ENCODE measurements at places on chromosomes 2 and 18.

DNA sequence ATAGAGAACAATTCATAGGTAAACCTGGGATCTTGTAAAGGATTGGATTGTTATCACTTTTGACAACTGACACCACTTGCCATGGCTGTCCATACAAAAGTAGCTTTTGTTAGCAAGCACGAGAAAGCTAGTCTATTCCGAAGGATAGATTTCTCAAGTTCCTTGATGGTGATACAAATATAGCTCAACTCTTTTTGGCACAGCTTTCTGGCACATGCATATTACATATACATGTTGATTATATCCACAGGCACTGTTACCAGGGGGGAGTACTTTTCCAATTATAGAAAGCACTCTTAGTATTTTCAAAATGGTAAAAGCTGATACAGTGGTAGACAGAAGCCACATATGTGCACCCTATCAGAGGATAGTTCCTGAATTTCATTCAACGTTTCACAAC lies 168.9 kb downstream of the UPP2 start:
- no peak for DNase-seq

GRCh38 chr18:34991152-34991551 lies 50.1 kb upstream of the MAPRE2 start:
- DNase-seq: no peak

GRCh38 chr2:239213643-239214101 lies 187.1 kb downstream of the HDAC4 start:
- DNase-seq: no peak

GRCh38 chr2:33068261-33068660 lies 121.5 kb downstream of the LTBP1 start:
- no peak for DNase-seq

- no peak for DNase-seq
Measured at GRCh38 chr18:66971960-66972359, 368.1 kb upstream of the CDH19 start.

DNA sequence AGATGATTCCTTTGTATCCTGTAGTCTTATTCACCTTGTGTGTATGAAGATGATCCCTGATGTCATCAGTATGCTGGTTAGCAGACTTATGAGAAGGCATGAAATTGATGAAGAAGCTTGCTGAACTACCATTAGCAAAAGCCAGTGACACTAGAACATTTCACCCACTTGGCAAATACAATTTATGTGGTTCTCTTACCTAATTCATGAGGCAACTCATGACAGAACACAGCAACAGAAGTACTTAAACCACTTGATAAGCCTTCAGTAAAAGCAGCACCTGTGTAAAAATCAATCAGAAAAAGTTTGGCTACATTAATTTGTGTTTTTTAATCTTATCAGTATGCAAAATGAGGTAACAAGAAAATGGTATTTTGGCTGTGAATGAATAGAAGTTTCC lies 16.8 kb downstream of the SLC39A6 start:
- DNase-seq: no peak

DNA sequence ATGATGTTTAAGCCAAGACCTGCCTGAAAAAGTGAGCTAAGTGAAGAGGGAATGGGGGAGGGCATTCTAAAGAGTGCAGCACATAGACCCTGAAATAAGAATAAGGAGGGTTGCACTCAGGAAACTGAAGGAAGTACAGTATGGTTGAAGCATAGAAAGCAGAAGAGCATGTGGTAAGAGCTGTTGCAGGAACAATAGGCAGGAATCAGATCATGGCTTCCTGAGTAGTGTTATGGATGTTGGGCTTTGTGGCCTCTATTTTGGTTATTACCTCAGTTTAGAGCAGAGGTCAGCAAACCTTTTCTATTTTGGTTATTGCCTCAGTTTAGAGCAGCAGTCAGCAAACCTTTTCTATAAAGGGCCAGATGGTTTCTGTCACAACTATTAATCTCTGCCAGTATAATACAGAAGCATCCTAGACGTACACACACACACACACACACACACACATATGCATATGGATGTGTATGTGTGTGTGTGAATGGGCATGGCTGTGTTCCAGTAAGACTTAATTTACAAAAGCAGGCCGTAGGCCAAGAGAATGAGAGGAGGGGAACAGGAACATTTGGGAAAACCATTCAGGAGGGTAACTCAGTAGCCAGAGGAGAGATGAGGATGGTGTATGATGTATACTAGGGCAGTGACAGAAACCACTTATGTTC lies 91.1 kb upstream of the MYO3B start:
- DNase-seq: no peak

GRCh38 chr18:13680612-13681011 lies 45.7 kb downstream of the FAM210A start:
- DNase-seq: peak; percentile 11

DNA sequence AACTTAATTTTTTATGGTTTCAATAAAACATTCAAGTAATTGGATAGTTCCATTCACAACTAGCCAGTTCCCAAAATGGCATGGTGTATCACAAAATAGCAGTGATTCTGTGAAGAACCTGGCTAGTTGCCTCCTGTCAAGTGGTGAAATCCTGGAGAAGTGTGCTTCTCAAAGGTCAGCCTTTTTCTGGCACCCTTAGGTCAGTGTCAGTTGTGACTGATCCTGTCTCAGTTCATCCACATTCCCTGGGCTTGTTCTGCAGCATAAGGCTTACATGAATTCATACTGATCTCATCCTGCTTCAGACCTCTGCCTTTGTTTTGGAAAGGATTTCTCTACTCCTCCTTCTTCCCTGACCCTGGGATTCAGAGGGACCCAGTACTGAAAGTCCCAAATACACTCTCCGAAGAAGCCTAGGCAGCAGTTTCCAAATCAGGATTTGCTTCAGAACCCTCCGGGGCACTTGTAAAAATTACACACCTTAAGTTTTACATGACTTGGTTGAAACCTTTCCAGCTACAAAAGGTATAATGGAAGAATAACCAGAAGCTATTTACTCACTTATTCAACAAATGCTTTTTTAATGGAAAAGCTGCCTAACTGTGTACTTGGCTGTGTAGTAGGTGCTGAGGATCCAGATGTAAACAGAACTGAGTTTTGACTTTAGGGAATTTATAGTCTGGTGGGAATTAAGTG lies 11.0 kb downstream of the MAP3K20 start:
- no peak for DNase-seq

GRCh38 chr2:189048189-189048588 lies 74.0 kb downstream of the COL3A1 start:
- DNase-seq: no peak

DNA sequence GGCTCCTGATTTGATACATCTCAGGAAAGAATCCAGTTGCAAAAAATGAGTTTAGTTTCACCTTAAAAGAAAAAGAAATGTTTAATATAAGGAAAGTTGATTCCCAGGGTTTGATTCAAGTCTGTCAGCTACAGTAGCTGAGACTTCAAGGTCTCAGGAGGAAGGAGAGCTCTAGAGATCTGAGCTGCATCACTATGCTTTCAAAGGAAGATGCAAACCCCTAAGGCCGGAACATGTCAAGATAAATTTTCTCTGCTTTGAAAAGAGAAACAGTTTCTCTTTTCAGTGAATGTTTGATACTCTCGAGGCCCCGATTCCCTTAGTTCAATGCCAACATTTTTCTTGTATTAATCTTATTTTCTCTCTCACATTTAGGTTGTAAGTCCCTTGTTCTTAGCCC lies 128.6 kb downstream of the RGPD3 start:
- no peak for DNase-seq

DNA sequence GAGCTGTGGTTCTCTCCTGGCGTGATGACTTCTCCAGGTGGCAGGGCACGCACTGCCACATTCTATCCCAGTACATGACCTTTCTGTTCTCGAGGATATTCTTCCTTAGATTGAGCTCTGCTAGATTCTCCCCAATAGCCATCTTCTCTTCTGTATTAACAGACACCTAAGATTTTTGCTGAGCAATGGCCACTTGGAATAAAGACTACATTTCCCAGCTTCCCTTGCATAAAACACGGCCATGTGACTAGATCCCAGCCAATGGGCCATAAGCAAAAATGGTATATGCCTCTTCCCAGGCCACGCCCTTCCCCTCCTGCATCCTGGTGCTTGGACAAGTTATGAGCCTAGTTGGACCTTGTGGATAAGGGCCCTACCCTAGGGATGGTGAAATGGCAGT lies 82.1 kb downstream of the EIF2AK3 start:
- DNase-seq: peak; percentile 47

GRCh38 chr2:62362561-62362960 lies 143.4 kb downstream of the TMEM17 start:
- DNase-seq: no peak

DNA sequence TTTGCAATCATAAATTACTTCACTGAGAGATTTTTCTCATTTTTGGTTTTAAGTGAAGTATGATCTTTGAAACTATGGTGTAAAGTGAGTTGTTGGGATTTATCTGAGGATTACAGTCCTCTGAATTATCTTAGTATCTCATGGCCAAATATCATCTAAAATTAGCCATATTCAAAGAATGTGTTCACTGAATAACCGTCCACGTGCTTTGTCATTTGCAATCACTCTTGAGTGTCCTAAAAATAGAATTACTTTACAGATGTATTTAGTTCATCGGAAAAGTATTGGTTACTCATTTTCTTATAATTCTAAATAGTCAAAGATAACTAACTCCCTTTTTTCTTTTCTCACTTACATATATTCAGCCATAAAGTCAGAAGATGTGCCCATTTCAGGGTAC lies 141.2 kb downstream of the RTN4 start:
- DNase-seq: no peak

GRCh38 chr2:177315364-177315763 lies 50.8 kb upstream of the NFE2L2 start:
- no peak for DNase-seq

DNA sequence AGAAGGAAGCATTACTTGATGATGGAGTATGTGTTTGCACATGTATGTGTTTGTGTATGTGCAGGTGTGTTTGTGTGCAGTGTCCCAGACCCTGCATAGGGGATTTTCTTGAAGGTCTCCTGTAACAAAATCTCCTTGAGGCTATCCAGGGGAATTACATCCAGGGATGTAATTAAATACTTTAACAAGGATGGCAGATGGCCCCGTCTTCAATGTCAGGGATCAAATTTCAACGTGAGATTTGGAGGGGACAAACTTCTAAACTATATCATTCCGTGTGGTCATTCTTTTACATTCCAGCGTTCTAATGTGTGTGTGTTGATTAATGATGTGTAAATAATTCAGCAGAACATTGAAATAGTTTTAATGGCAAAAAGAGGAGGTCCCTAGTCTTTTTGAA lies 3.3 kb downstream of the UGT1A9 start:
- no peak for DNase-seq

DNA sequence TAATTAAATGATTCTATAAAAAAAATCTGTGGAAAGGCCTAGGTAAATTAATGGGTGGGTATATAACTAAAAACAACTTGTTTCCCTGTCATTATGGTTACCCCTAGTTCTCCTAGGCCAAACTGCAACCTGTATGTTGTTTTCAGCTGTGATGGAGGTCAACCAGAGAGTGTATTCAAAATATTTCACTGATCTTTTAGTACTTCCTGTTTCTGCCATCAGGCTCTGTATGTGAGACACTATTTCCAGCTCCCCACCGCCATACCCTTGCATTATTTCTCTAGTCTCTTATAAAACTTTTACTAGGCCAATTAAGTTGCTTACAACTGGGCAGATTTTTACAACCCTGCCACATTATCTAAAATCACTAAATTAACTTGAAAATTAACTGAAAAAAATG lies 21.0 kb upstream of the CDKL4 start:
- DNase-seq: no peak

- no peak for DNase-seq
Measured at GRCh38 chr2:37555457-37555856, 116.0 kb downstream of the CDC42EP3 start.

GRCh38 chr18:49178736-49179135 lies 228.0 kb upstream of the SMAD7 start:
- no peak for DNase-seq

DNA sequence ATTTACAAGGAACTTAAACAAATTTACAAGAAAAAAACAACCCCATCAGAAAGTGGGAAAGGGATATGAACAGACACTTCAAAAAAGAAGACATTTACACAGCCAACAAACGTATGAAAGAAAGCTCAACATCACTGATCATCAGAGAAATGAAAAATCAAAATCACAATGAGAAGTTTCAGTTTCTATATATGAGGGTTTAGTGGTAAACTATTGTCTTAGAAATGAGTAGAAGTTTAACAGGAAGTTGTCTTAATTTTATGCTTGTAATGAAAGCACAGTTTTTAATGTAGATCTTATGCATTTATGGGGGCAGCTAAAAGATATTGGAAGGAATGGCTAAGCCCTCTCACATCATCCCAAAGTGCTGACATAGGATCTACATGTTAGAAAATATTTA lies 325.4 kb downstream of the ERBB4 start:
- DNase-seq: no peak

DNA sequence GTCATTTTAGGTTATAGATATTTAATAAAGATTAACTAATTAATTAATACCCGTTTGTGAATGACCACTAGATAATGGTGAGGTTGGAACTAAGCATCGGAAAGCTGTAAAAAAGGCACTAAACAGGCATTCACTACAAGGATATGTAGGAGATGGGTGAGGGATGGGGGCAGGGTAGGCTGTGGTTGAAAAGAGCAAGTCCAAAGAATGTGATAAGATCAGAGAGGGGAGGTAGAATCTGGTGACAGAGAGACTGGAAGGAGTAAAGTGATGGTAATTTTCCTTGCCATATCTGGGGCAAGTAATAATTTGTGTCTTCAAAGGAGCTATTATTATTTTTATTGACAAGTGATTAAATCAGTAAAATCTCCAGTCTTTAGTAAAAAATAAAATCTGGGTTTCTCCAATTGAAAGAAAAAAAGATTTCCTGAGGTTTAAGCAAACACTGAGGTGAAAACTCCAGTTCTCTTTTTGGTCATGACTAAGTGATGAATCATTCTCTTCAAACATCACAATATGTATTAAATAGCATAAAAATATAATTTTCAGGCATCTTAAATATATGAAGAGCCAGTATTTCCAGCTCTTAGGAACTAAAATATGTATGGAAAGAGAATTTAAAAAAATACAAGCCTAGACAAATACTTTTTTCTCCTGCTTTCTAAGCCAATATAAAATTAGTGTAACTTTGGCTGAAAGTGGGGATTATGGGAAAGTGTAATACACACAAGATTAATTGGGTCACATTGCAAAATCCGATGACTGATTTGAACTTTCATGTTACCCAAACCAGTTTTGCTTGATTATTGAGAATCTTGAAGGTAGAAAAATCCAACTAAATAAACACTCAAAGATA lies 259.1 kb upstream of the RBMS1 start:
- DNase-seq: peak; percentile 1

DNA sequence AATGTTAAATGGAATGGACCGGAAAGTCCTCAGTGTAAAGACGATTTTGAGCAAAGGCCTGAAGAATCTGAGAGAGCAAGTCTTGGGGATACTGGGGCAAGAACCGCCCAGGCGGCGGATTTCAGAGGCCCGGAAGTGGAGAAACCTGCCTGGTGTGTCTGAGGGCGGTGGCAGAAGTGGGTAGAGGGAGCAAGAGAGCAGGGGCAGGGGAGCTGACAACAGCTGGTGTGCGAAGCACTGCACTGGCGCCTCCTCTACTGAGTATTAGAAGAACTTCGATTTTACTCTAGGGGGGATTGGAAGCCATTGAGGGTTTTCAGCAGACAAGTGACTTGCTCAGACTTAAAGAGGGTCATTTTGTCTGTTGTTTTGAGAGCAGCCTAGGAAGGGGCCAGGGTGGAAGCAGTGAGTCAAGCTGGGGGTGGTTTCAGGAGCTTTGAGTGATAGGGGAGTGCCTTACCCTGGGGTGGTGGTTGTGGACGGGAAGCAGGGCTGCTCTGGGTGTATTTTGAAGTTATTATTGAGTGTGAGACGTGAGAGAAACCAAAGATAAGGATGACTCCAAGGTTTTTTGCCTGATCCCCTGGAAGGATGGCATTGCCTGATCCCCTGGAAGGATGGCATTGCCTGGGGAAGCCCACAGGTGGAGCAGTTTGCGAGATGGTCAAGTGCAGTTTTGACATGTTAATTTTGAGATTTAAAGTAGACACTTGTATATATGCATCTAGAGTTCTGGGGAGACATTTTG lies 52.5 kb downstream of the ZNF236 start:
- DNase-seq: no peak

Measured in SW 1271 (cell line).